Stimulated activated CD4-positive, alpha-beta T cell treated with anti-CD3 and anti-CD28 coated beads, Interleukin-12 subunit alpha, Interleukin-12 subunit beta, amount 100 ng/mL, for 48 hours (primary cell): ENCODE measurements at places on chromosomes 7 and 10.

DNA sequence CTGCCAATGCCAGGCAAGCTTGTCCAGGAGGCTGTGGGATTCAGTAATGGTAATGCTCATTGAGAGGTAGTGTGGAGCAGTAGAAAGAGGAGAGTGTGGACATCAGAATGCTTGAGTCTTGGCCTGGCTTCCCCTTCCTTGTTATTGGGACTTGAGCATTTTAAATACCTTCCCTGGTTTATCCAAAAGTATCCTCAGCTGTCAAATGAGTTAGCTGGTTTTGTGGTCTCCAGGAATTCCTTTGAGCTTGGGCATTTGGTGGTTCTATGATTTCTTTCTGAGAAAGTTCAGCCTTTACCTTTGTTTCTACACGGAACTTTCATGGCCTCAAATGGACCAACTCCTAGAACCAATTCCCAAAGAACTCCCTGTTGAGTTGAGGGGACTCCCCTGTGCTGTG, 264.3 kb downstream of the PTEN start:
- DNase-seq, result no peak

- DNase-seq, result no peak
These were observed 16.1 kb downstream of the OGDH start for GRCh38 chr7:44622342-44623151.

DNA sequence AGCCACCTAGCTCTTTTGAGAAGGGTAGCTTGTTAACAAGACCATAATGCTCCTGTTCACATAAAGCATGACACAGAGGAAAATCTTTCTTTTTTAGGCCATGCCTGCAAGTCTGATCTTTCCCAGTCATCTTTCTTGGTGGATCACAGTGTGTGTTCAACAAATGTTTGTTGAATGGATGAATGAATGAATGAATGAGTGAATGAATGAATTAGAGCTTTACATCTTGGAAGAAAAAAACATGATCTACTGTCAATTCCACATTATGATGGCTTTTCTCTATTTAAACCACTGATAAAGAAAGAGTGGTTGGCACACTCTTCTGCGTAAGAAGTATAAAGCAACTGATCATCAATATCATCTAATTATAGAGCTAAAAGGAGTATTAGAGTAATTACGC, 148.7 kb downstream of the CCDC71L start:
- no peak for DNase-seq

- DNase-seq, result no peak
These were observed 19.3 kb downstream of the SND1 start for GRCh38 chr7:127671341-127671740.

GRCh38 chr7:155007947-155008346, 5.0 kb upstream of the PAXIP1 start:
- DNase-seq, result peak; percentile 4

DNA sequence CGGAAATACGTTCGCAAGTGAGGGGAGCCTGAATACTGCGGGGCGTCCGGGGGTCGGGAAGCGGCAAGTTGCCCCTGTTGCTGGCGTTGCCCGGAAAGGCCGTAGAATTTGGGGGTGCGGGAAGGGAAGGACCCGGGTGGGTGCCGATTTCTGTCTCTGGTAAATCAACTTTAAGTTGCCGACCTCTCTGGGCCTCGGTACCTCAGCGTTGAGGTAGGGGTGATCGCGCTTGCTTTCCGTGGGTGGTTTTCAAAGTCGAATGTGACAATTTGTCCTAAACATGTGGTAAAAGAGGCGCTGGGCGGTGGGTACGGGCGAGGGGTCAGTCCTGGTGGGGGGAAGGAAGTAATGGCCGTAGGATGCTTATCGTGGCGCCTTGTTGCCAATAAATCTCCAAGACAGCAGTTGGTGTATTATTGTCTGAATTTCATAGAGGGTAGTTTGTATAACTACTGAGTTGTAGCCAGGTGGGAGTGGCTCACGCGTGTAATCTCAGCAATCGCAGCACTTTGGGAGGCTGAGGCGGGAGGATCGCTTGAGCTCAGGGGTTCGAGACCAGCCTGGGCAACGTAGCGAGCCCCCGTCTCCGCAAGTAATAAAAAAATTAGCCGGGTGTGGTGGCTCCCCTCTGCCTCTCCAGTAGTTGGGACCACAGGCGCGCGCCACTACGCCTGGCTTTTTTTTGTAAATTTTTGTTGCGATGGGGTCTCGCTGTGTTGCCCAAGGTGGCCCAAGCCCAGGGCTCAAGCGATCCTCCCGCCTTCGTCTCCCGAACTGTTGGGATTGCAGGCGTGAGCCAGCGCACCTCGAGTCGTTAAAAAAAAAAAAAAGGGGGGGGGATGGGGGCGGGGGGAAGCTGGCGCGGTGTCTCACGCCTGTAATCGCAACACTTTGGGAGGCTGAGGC, 644 bp downstream of the BUD23 start:
- no peak for DNase-seq

DNA sequence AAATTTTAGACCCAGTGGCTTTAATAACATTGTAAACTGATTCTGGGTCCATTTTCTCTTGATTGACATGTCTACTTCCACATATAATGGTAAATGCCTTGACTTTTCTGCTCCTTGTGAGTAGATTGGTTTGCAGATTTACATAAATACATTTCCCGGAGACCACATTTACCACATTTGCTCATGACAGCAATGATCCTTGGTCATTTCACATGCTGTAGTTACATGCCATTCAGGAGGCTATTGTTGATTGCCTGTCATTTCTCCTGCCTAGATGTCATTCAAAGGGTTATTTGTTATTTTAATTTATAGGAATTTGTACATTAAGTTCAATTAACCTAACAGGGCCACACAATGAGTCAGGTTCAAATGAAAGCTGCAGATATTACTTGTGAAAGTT, 280.5 kb downstream of the CNTNAP2 start:
- DNase-seq, result no peak
